ENCODE measurements at places on chromosomes 1 and 21. TPM values are rescaled to one million over a fixed set of nuclear protein-coding genes. Genes with fewer than 3 reads are reported as not detected.
A peak's percentile ranks its signal among the peaks of the same experiment; 100 is the strongest.

Gene CLCA4
- not detected for total RNA-seq

Gene S100A7A
- not detected for total RNA-seq

Gene C8A
- not detected for total RNA-seq

Gene A3GALT2
- total RNA-seq = 0.66 TPM

Gene FCAMR
- total RNA-seq = not detected

Gene PTPN7
- total RNA-seq = 3.9 TPM

Gene CLCA2
- total RNA-seq = not detected

Gene LCA5L
- 5.9 TPM for total RNA-seq

Gene RPTN
- not detected for total RNA-seq

Gene PAQR6
- 26.4 TPM for total RNA-seq

Gene CFAP141
- not detected for total RNA-seq

GRCh38 chr1:220921971-220922635 lies 42.9 kb downstream of the HLX start:
- DNase-seq = no peak

DNA sequence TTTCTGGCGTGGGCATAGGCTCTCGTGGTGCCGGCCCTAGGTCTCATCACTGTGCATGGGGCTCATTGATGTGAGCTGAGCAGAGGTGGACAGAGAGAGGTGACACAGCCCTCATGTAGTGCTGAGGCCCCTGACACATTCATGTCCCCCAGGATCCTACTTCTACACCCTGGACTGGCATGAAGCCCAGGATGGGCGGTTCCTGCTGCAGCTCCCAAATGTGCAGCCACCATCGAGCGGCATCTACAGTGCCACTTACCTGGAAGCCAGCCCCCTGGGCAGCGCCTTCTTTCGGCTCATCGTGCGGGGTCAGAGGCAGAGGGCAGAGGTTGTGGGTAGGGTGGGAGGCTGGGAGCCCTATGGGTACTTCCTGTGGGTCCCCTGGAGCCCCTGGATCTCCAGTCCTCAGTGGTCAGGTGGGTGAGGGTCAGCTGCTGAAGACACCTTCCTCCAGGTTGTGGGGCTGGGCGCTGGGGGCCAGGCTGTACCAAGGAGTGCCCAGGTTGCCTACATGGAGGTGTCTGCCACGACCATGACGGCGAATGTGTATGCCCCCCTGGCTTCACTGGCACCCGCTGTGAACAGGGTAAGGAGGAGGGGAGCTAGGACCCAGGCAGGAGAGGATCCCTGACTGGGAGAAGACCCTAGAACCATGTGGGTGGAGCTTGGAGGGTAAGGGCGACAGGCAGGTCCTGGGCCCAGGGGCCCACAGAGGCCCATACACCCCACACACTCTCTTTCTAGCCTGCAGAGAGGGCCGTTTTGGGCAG lies 6.1 kb downstream of the TIE1 start:
- DNase-seq = no peak

DNA sequence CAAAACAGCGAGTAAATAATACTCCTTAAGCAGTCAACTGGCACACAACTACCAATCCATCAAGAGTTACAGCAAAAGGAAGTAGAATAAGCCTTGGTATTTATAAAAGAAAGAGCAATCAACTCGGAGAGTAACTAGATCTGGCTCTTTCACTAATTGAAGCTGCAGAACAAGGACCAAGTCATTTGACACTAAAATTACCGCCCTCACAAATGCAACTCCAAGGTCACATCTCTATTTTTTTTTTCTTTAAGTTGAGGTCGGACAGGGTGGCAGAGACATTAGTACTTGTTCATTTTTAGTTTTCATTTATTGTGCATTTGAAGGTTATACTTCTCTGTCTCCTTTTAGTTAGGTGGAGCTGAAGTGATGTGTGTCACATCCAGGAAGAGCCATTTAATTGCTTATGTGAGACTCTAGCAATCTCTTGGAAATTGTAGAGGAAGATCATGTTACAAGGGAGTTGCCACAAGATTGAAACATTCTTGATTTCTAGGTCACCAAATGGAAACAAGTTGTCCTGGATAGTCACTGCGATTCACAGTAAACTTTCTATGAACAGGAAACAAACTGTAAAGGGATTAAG lies 138.1 kb upstream of the ADAMTS5 start:
- no peak for DNase-seq

- no peak for DNase-seq
Measured at GRCh38 chr1:248786156-248786555, 30.6 kb upstream of the LYPD8 start.

- no peak for DNase-seq
Measured at GRCh38 chr1:46424730-46425129, 30.6 kb downstream of the FAAH start.

- DNase-seq = no peak
Measured at GRCh38 chr1:55965981-55966461, 613.3 kb downstream of the PLPP3 start.

DNA sequence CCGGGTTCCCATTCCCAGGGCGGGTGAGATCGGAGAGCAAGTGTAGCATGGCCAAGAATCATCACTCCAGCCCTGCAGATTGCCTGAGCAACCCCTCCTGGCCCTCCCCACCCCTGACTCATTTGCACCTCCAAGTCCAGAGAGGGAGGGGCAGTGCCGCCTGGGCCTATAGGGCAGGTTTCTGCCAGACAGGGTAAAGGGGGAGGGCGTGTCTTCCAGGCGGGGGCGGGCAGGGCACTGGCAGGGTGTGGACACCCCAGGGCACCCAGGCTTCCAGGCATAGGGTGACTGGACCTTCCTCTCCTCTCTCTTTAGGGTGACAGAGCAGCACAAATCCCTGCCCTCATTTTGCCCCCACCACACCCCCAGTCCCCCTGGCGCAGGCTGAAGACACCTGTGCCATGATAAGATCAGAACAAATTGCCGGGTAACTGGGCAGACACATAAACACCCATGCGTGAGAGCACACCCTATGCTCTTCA lies 3.2 kb upstream of the CRYBG2 start:
- no peak for DNase-seq

DNA sequence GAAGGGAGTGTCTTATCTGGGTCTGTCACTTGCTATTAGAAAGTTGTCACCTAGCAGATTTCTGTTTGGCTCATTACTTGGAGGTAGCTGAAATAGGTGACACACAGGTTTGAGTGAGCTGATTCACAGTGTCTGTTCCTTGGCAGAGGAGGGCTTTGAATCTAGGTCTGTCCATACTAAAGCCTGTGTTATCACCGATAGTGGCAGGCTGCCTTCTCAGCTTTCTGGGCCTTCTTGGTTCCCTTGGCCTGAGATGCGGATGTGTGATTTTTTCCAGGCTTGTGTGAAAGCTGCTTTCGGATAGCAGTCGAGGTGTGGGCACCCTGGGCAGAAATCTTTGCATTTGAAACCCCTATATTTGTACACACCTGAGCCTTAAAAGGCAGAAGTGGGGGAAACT lies 73.9 kb downstream of the ACTL8 start:
- no peak for DNase-seq

GRCh38 chr1:19081218-19081893 lies 124.9 kb upstream of the IFFO2 start:
- no peak for DNase-seq

- DNase-seq = peak; percentile 73
Measured at GRCh38 chr1:15848929-15849774, 1.6 kb downstream of the SPEN start.

DNA sequence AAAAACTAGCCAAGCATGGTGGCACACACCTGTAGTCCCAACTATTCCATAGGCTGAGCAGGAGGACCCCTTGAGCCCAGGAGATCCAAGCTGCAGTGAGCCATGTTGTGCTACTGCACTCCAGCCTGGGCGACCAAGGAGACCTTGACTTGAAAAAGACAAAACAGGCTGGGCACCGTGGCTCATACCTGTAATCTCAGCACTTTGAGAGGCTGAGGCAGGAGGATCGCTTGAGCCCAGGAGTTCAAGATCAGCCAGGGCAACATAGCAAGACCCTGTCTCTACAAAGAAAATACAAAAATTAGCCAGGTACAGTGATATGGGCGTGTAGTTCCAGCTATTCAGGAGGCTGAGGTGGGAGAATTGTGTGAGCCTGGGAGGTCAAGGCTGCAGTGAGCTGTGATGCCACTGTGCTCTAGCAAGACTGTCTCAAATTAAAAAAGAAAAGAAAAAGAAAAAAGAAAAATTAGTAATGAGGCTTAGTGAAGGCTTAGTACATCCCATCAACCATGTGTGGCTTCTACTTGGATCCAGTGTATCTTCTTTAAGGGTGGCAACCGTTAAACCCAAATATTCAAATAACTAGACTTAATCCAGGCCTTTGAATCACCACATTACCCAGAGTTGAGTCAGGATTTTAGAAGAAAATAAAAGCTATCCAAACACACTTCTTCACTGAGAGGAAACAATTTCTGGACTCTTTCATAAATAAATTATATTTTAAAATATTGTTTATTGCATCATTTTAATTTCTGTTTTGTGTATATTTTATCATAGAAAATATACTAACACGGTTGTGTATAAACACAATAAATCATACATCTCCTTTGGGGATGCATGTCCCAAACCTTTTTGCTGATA lies 74.3 kb upstream of the RAB4A start:
- no peak for DNase-seq

GRCh38 chr1:204567071-204567470 lies 50.9 kb downstream of the MDM4 start:
- no peak for DNase-seq

DNA sequence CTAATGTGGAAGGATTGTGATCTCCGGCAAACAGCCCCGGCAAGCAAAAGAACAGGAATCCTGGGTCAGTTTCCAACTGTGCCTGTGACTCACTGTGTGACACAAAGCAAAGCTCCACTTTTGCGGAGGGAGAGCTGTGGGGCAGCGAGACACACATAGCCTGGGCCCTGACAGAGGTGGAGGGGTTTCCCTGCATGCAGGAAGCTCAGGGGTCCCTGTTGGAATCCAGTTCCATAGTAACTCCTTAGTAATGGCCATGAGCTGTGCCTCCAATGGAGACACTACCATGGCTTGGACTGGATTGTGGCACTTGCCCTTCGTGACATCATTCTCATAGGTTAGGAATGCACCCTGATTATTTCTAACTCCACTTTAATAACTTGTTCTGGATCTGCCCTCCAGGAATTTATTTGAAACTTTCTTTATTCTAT lies 47.0 kb upstream of the ATF3 start:
- DNase-seq = no peak

DNA sequence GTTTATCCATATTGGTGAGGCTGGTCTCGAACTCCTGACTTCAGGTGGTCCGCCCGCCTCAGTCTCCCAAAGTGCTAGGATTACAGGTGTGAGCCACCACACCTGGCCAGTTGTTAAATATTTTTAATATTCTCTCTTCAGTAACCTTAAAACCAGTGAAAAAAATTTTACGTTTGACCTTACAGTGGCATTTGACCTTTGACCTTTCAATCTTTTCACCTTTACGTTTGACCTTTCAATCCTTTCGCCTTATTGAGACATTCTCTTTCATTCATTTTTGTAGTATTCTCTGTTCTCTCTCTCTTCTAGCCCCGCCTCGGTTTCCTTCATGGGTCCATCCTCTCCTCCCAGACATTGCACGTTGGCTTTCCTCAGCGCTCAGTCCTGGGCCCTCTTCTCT lies 277.9 kb downstream of the DNM3 start:
- no peak for DNase-seq

- no peak for DNase-seq
Measured at GRCh38 chr21:29157080-29157479, 26.6 kb downstream of the MAP3K7CL start.

DNA sequence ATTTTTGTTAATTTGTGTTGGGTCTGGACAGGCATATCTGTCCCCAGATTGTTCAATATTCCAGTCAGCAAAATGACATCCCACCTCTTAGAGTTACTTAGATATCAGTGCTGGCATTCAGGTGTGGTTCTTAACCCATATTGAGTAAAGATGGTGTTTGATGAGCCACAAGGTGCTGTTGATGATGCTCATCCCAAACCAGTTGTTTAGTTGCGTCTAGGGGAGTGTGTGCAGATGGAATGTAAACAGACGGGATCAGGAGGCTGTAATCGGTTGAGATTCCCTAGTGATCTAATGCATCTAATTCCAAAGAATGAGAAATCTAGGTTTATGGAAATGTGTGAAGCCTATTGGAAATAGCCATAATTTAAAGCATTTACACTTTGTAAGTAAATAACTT lies 1.1 kb downstream of the HOOK1 start:
- DNase-seq = no peak

GRCh38 chr1:214272964-214273533 lies 7.9 kb upstream of the SMYD2 start:
- DNase-seq = no peak

All from tibial nerve (tissue), 4 donors.